ENCODE measurements at places on chromosomes 1 and 21.

GRCh38 chr1:245211035-245211749, 56.4 kb downstream of the KIF26B start:
- DNase-seq = no peak

DNA sequence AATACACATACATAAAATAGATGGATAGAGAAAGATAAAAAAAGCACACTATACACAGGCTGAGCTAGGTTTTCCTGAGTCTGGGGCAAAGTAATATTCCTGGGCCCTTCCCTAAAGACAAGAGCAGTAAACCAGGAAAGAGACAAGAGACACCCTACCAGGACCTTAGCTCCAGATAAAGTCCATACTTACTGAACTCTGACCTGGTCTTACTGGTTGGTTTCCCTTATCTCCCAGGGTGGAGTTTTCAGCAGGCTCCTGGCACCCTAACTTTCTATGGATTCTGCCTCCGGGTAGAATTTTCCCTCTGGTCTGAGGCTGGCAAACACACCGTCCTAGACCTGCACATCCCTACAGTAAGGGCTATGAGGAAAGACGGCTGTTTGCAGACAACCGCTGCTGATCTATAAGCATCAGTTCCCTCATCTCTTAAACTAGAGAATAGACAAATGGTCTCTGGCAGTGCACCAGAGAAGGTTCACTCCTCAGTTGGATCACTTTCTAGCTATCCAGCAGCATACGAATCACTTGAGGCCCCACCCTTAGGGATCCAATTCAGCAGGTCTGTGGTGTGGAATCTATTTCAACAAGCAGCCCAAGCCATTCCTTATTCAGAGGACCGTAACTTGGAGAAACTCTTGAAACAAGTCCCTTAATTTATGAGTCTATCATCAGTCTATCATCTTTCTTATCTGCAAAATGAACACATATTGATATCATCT, 52.0 kb downstream of the ARHGEF11 start:
- DNase-seq = no peak

DNA sequence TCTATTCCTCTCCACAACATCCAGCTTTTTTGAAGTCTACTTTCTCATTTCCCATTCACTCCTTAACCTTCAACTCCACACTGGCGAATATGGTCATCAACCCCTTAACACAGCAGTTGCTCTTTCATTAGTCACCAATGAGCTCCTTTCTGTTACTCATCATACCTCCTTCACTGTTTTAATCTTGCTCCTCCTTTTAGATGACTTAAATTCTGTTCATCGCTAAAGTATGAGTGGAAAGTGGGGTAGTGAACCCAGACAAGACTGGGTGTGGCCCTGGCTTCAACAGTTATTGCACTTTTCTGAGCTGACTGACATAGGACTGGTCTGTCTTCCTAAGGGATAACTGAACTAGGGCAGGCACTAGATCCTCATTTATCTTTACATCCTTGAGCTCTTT, 51.3 kb downstream of the AKT3 start:
- DNase-seq = no peak

- peak; percentile 10 for DNase-seq
Measured at GRCh38 chr1:241639623-241640148, 483 bp downstream of the CHML start.

- DNase-seq = no peak
Measured at GRCh38 chr1:111827946-111828345, 72.2 kb downstream of the DDX20 start.

- DNase-seq = no peak
Measured at GRCh38 chr1:112558634-112559033, 49.9 kb downstream of the WNT2B start.

- no peak for DNase-seq
Measured at GRCh38 chr1:20281801-20282200, 8.9 kb upstream of the VWA5B1 start.

- no peak for DNase-seq
Measured at GRCh38 chr1:185322636-185323035, 5.6 kb upstream of the IVNS1ABP start.

Measured in stimulated activated CD8-positive, alpha-beta memory T cell treated with anti-CD3 and anti-CD28 coated beads, Interleukin-15, amount 100 ng/mL, for 1 hour (primary cell).